Dermis blood vessel endothelial cell (primary cell): ENCODE measurements at places on chromosomes 12 and 14. TPM values are rescaled to one million over a fixed set of nuclear protein-coding genes. Genes with fewer than 3 reads are reported as not detected.

The NFATC4 gene
- 8.8 and 11.1 TPM in 2 replicates for total RNA-seq

The ARHGAP5 gene
- total RNA-seq = 59.9 and 92.9 TPM in 2 replicates

The RITA1 gene
- 25.0 and 28.3 TPM in 2 replicates for total RNA-seq

The TULP3 gene
- total RNA-seq = 18.4 and 24.0 TPM in 2 replicates

The PLBD1 gene
- 0.34 and 1.4 TPM in 2 replicates for total RNA-seq

The FGF6 gene
- not detected in 2 replicates for total RNA-seq

The HHIPL1 gene
- total RNA-seq = 1.7 and 4.1 TPM in 2 replicates

The GRIN2B gene
- total RNA-seq = under 0.01 TPM in 1 of 2 replicates, not detected in the other

The SDR9C7 gene
- total RNA-seq = not detected in 2 replicates
